ENCODE measurements at places on chromosomes 16 and 17.
A peak's percentile ranks its signal among the peaks of the same experiment; 100 is the strongest.

DNA sequence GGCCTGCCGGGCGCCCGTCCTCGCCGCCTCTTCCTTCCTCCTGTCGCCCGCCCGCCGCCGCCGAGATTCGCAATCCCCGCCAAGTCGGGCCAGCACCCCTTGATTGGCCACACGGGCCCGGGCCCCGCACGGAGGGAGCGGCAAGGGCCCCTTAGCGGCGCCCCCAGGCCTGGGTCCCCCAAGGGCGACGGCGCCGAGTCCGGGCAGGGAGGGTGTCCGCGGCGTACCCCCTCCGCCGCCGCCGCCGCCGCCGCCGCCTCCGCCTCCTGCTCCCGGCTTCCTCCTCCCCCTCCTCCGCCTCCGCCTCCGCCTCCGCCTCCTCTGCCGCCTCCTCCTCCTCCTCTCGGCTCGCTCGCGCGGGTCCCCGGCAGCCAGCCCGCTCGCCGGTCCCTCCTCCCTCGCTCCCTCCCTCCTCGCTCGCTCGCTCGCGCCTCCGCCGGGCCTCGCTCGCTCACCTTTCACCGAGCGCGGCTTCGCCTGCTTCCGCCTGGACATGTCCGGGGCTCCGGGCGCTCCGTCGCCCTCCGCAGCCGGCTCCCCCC lies 561 bp downstream of the ZNF423 start:
- DNase-seq, result peak; percentile 13

- DNase-seq, result no peak
Measured at GRCh38 chr17:80889231-80890195, 102.1 kb upstream of the CHMP6 start.

DNA sequence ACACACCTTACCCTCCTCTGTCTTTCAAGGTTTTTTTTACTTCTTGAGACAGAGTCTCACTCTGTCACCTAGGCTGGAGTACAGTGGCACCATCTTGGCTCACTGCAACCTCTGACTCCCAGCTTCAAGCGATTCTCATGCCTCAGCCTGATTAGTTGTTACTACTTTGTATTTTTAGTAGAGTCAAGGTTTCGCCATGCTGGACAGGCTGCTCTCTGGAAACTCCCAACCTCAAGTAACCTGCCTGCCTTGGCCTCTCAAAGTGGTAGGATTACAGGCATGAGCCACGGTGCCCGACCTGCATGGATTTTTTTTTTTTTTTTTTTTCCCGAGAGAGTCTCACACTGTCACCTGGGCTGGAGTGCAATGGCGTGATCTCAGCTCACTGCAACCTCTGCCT lies 273.2 kb downstream of the RBFOX1 start:
- no peak for DNase-seq

- DNase-seq, result no peak
Measured at GRCh38 chr16:21962475-21962874, 9.3 kb downstream of the UQCRC2 start.

- DNase-seq, result no peak
Measured at GRCh38 chr16:4321286-4322120, 5.6 kb downstream of the GLIS2 start.

Measured in stimulated activated CD8-positive, alpha-beta memory T cell treated with anti-CD3 and anti-CD28 coated beads, Interleukin-2, amount 100 ng/mL, for 1 hour (primary cell).